ENCODE measurements at places on chromosomes 4 and X. TPM values are rescaled to one million over a fixed set of nuclear protein-coding genes. Genes with fewer than 3 reads are reported as not detected.

CABS1 gene
- polyA plus RNA-seq = not detected

GRCh38 chr4:1207603-1208265 is 35.4 kb upstream of the SPON2 start:
- peak; percentile 93 for DNase-seq

- no peak for DNase-seq
These were observed 188.4 kb upstream of the VEGFC start for GRCh38 chr4:176981074-176981473.

DNA sequence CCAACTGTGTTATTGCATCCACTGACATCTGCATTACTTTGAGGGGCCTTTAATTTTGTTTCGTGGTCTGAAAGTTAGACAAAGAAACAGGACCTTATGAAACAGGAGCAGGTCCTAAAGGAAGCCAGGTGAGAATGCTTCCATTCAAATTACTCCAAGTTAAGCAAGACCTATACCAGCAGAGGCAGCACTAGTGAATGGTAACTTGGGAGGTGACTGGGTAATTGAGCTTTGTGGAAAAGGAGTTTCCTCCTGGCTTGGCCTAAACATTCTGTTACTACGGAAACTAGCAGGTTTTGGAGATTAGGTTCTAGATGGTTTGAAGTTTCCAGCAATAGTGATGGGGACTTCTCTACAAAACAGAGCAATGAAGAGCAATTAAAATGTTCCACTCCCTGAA is 173.5 kb downstream of the NKX6-1 start:
- DNase-seq = no peak

DNA sequence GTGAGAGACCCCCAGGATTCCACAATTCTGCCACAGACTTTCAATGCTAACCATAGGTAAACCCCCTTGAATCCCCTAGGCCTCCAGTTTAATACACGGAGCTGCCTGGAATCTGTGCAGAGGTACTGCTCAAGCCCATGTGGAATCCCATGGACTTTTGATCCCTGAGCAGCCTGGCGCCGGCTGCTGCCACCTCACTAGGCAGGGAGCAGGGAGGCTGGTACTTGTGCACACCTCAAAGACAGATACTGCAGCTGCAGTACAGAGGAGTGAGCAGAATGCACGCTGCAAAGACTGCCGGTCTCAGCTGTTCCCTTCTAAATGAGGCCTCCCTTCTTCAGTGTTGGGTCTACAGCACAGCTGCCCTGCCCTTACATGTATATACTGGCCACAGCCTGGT is 79.4 kb downstream of the RPS6KA6 start:
- DNase-seq = no peak

GRCh38 chrX:54413753-54414152 is 26.5 kb upstream of the TSR2 start:
- no peak for DNase-seq
